Stimulated activated CD4-positive, alpha-beta T cell treated with anti-CD3 and anti-CD28 coated beads, Interleukin-1b, Interleukin-23, amount 100 ng/mL, for 1 hour (primary cell): ENCODE measurements at places on chromosomes 7 and 10.

- no peak for DNase-seq
Observed at GRCh38 chr10:70593513-70593890, 9.0 kb downstream of the PRF1 start.

DNA sequence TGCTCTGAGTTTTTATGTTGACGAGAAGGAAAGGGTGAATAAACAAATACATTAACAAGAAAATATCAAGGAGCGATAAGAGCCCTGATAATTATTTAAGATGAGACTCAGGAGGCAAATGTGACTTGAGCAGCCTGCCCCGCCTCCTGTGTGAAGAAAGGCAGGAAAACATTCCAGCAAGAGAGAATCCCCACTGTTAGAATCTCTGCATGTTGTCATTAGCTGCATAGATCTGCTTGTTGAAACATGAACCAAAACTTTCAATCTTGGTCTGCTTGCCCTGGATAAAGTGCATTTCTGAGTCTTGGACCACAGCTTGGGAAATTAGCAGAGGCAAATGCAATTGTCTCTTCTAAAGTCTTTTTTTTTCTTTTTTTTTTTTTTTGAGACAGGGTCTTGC is 120.0 kb downstream of the DPP6 start:
- DNase-seq, result no peak

DNA sequence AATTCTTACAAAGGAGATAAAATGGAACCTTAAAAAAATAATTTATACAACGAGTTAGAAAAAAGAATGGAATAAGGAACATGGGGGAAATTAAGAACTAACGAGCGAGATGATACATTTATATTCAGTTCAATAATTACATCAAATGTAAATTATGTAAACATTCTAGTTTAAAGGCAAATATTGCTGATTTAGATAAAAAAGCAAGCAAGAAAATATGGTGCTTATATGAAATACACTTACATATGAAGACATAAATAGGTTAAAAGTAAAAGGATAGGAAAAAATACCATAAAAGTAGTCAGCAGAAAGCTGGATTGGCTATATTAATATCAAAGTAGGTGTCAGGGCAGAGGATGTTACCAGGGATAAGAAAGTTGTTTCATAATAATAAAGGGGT is 127.0 kb upstream of the AHR start:
- no peak for DNase-seq

DNA sequence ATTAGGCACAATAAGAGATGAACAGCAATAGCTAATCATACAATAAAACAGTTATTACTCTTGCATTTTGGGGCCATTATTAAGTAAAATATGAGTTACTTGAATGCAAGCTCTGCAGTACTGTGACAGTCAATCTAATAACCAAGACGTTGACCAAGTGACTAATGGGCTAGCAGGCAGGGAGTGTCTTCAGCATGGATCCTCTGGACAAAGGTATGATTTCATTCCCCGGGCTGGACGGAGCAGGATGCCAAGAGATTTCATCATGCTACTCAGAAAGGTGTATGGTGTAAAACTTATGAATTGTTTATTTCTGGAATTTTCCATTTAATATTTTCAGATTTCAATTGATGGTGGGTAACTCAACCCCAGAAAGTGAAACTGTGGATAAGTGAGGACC is 80.9 kb downstream of the SHH start:
- DNase-seq, result no peak

- DNase-seq, result no peak
Observed at GRCh38 chr10:87505366-87506111, 846 bp downstream of the MINPP1 start.

GRCh38 chr7:21066221-21066620 is 279.5 kb upstream of the SP8 start:
- DNase-seq, result no peak

- no peak for DNase-seq
Observed at GRCh38 chr7:128793181-128793547, 1.4 kb downstream of the CCDC136 start.

DNA sequence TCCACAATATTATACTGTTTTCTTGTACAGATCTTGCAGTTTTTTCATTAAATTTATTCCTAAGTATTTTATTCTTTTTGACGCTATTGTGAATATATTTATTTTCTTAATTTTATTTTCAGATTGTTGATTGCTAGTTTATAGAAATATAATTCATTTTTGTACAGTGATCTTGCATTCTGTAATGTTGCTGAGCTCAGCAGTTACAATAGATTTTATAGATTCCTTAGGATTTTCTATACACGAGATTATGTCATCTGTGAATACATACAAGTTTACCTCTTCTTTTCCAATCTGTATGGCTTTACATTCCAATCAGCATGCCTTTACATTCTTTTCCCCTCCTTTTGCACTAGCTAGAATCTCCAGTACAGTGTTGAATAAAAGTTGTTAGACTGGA is 130.0 kb downstream of the C1GALT1 start:
- DNase-seq, result no peak

DNA sequence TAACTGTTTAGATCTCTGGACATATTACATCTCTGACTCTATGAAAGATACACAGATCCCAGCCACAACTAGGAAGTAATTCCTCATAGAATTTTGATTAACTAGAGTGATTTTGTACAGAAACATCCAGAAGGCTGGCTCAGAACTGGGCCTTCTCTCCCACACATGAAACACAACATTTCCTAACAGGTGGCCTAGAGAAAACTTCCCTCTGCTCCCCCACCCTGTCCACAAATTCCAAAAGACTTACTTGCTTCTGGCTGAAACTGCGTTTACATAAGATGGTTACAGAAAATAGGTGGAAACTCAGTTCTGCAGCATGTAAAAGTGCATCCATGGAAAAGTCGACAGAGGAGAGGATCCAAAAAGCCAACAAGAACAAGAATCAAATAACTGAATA is 132.9 kb downstream of the FZD1 start:
- DNase-seq, result no peak

- no peak for DNase-seq
Observed at GRCh38 chr7:98826811-98827231, 43.0 kb downstream of the TMEM130 start.
